Neural cell (in vitro differentiated cells): ENCODE measurements at places on chromosomes 3 and 15. TPM values are rescaled to one million over a fixed set of nuclear protein-coding genes. Genes with fewer than 3 reads are reported as not detected.

The LOXL1 gene
- 1.9 and 2.1 TPM in 2 replicates for polyA plus RNA-seq

The PCNP gene
- 210 and 280 TPM in 2 replicates for polyA plus RNA-seq

The ANKUB1 gene
- polyA plus RNA-seq, result not detected in 2 replicates

The PRR20G gene
- polyA plus RNA-seq, result not detected in 2 replicates

The DIPK2A gene
- polyA plus RNA-seq, result 9.5 and 9.7 TPM in 2 replicates

The SERPINI2 gene
- 1.3 and 1.7 TPM in 2 replicates for polyA plus RNA-seq
